ENCODE measurements at places on chromosomes 16 and 17. TPM values are rescaled to one million over a fixed set of nuclear protein-coding genes. Genes with fewer than 3 reads are reported as not detected.

- no peak overlapping the region for H3K4me3 ChIP-seq
- H3K36me3 ChIP-seq, result no peaks in the 10 kb centered on the region
- no peak overlapping the region for H3K27ac ChIP-seq
- peaks cover 10% of the 10 kb centered on the region for H3K4me1 ChIP-seq
- H3K27me3 ChIP-seq, result no peaks in the 10 kb centered on the region
These were observed 12.0 kb upstream of the KRT19 start for GRCh38 chr17:41539979-41540701.

- peak overlapping the region; percentile 40 for H3K4me3 ChIP-seq
- no peaks in the 10 kb centered on the region for H3K36me3 ChIP-seq
- H3K27ac ChIP-seq, result peak overlapping the region; percentile 79
- no peak for DNase-seq
- peaks cover 65% of the 10 kb centered on the region for H3K4me1 ChIP-seq
These were observed 161.4 kb upstream of the KCNJ16 start for GRCh38 chr17:69913616-69914015.

DNA sequence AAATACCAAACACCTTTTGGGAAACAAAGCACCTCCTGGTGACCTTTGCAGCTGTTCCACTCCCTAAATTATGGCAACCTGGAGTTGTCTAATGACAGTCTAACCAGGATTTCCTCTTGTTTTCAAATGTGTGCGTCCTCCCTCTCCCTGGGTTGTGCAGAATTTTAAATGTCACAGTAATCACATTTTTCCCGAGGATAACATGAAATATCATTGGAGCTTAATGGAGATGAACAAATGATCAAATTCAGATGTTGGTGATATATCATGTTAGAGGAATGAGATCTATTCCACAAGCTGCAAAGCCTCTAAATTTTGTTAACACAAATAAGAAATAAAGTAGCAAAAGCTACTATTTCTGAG, 86.9 kb upstream of the HLF start:
- H3K27ac ChIP-seq, result no peak overlapping the region
- no peaks in the 10 kb centered on the region for H3K4me1 ChIP-seq
- H3K27me3 ChIP-seq, result no peaks in the 10 kb centered on the region

GRCh38 chr16:9206156-9206555, 114.7 kb downstream of the HAPSTR1 start:
- H3K4me3 ChIP-seq, result no peak overlapping the region
- H3K27me3 ChIP-seq, result no peaks in the 10 kb centered on the region
- no peak for DNase-seq
- H3K36me3 ChIP-seq, result no peaks in the 10 kb centered on the region

DNA sequence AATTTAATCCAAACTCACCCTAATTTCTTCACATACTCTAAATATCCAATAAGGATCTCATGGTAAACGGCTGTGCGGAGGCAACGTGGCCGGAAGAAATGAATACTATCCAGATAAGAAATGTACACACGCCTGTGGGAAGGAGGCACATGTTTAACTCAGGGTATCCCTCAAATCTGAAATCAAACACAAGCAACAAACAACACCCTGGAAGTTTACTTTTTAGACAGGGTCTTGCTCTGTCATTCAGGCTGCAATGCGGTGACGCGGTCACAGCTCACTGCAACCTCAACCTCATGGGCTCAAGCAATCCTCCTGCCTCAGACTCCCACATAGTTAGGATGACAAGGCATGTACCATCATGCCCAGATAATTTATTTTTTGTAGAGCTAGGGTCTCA, 21.2 kb upstream of the TRAP1 start:
- no peaks in the 10 kb centered on the region for H3K27me3 ChIP-seq
- H3K27ac ChIP-seq, result no peak overlapping the region
- no peak overlapping the region for H3K4me3 ChIP-seq
- no peaks in the 10 kb centered on the region for H3K4me1 ChIP-seq

Gene BCL6B
- not detected for total RNA-seq

Gene CTNS
- total RNA-seq, result 21.1 TPM

Gene TEKT1
- total RNA-seq, result not detected

Gene UMOD
- total RNA-seq, result not detected
